ENCODE measurements at places on chromosomes 6 and 20. TPM values are rescaled to one million over a fixed set of nuclear protein-coding genes. Genes with fewer than 3 reads are reported as not detected.

- no peak for DNase-seq
Measured at GRCh38 chr20:52731093-52731492, 241.1 kb upstream of the TSHZ2 start.

GRCh38 chr6:147054871-147055270, 149.3 kb upstream of the STXBP5 start:
- DNase-seq, result no peak

- no peak for DNase-seq
Measured at GRCh38 chr6:156347656-156348055, 429.5 kb upstream of the ARID1B start.

DNA sequence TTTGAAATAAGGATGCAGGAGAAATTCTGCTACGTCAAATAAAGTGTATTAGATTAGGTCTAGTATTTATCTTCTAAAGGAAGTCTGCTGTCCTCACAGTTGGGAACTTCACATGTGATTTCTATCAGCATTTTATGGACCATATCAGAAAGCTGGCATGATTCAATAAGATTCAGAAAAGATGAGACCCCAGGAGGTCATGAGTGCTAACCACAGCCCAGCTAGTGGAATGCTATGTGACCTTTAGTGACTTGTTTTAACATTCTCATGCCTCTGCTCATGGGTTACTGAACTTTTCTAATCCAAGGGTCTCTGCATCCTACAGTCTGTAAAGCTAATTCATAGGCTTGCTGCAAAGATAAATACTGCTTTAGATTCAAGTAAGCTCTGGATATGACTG, 150.1 kb downstream of the GMPR start:
- DNase-seq, result peak; percentile 27

- no peak for DNase-seq
Measured at GRCh38 chr6:11389977-11390376, 147.6 kb upstream of the TMEM170B start.

GRCh38 chr6:43504756-43505593, 5.2 kb downstream of the LRRC73 start:
- DNase-seq, result no peak

DNA sequence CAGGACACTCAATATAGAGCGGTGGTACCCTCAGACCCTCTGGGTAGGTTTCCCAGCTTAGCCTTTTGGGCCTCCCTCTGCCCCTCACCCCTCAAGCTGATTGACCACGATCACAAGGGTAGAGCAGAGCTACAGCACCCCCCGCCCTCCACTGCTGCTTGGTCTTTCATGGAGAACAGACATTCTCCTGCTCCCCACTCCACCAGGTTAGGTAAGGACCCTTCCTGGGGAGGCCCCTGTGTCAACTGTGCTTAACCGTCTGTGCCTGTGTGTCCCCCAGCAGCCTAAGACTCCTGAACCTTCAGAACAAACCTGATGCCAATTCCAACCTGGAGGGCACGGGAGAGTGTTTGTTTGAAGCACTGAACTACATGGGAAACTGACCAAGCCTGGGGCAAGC, 11.8 kb downstream of the MYH7B start:
- no peak for DNase-seq

DNA sequence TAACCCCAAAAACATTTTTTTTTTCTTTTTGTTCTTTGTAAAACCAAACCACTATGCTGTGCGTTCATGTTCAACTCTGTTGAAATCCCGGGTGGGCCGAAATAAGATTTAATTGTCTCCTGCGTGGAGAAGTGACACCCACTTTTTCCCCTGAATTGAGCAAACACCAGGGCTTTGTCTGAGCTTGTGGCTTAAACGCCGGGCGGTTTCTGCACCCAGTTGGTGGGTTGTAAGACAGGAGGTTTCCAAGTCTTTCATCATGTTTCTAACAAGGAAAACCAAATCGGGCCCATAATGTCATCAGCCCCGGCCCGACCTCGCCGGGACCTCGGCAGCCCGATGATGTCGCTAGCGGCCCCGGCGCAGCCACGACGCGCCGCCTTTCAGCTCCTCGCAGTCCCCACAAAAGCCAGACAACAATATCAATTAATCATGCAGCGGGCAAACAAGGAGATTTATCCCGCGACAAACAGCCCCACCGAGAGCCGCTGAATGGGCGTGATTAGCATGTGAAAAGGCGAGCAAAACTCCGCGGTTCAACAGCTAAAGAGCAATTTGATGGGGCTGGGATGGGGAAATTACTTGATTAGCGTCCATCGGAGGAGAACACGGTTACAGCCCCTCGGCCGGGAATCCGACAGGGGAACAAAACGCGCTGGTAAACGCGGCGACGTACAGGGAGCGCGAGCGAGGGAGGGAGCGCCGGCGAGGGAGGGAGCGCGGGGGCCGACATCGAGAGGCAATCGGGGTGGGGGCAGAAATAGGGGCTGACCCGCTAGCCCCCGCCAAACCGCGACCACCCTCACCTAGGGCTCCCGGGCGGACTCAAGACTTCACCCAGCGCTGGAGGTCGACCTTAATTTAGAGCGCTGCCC, 5.3 kb downstream of the LINC00237 start:
- no peak for DNase-seq

DNA sequence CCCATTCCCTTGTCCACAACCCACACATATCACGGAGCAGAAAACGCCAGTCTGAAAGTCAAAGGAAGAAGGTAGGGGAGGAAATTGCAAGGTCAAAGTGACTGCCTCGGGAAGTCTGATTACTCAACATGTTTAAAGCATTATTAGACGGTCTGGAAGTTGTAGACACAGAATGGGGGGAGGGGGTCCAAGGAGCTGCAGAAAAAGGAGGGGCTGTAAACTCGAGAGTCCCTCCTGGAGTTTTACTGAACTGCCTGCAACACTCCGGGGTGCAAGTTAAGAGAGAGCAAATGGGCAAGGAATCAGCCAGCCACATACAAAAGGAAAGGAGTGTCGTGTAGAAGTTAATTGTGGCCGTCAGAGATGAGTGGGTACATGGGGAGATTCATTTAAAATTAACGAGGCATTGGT, 417.7 kb upstream of the JARID2 start:
- DNase-seq, result no peak

DNA sequence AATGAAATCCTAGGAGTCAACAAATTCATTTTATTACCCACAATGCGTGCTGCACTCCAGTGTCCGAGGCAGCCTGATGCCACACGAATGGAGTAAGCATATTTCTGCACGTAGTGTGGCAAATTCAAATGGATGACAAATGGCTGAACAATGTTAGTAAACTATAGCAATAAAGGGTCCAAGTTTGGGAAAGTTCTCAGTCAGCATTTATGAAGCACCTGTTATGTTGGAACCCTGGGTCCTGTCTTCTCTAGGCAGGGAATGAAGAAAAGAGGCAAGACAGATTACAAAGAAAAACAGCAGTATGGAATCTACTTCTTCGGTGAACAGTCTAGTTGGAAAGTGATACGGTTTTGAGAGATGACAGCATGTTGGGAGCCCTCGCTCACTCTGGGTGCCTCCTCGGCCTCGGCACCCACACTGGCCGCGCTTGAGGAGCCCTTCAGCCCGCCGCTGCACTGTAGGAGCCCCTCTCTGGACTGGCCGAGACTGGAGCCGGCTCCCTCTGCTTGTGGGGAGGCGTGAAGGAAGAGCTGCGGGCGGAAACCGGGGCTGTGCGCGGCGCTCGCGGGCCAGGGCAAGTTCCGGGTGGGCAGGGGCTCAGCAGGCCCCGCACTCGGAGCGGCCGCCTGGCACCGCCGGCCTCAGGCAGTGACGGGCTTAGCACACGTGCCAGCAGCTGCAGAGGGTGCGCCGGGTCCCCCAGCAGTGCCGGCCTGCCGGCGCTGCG, 4.8 kb upstream of the RANBP9 start:
- DNase-seq, result no peak

GRCh38 chr6:107638493-107638892, 148.6 kb downstream of the SOBP start:
- no peak for DNase-seq

GRCh38 chr6:87736809-87737540, 34.9 kb upstream of the AKIRIN2 start:
- no peak for DNase-seq

- peak; percentile 87 for DNase-seq
Measured at GRCh38 chr6:24910961-24911725, 24.6 kb downstream of the RIPOR2 start.

DNA sequence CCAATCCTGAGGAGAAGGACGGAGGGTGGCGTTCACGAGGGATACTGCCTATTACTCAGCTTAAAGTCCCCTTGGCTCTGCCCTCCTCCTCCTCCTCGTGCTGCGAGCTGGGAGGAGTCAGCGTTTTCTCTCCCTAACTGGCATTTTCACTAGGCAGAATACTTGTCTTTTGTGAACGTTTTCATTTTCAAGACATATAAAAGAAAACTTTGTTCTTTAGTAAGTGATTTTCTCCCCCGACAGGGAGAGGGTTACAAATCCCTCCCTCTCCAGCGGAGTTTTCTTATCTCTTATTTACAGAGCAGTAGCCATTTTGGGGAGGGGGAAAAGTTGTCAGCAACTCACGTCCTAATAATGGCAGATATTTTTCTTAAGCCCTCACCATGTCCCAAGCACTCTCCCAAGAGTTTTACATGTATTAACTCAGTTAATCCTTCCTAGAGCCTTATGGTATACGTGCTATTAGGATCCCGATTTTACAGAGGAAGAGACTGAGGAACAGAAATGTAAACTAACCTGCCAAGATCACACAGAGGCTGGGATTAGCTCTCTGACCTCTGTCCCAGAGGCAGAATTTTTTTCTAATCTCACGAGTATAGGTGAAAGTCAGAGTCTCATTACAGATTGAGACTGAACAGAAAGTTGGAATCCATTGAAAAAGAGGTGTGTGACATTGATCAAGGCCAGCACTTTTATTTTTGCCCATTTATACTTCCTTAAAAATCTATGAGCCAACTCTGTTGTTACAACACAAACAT, 30.0 kb upstream of the ZNF217 start:
- DNase-seq, result peak; percentile 86

DNA sequence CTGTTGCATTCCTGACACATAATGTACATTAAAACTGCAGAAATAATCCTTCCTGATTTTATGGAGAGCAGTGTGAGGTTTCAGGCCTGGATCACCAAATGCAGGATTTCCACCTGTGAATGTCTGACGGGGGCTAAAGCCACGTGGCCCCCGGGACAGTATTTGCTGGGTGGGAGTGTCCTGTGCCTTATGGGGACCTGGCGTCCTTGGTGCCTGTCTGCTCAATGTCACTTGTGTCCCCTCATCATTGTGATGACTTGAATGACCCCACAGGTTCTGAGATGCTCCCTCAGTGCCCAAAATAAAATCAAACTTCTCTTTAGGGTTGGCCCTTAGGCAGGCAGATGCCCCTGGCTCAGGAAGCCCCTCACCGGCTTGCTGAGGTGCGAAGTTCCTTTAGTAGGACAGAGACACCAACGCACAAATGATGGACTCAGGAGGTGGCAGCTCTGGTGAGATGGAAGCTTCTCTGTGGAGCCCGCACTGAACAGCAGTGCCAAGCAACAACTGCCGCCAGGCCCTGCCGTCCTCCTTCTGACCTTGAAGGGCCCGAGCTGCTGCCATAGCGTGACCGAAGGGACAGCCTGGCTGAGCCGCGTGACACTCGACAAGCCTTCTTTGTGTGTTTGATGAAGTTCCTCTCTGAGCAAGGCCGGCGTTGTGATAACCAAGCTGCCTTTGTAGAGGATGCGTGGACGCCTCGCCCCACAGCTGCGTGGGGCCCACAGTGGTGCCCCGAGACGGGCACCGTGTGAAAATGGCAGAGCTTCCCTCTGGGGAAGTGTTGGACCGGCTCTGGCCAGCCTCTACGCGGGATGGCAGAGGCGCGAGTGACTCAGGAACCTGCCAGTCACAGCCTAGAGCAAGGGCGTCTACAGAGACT, 30.9 kb downstream of the FRMD1 start:
- no peak for DNase-seq

DNA sequence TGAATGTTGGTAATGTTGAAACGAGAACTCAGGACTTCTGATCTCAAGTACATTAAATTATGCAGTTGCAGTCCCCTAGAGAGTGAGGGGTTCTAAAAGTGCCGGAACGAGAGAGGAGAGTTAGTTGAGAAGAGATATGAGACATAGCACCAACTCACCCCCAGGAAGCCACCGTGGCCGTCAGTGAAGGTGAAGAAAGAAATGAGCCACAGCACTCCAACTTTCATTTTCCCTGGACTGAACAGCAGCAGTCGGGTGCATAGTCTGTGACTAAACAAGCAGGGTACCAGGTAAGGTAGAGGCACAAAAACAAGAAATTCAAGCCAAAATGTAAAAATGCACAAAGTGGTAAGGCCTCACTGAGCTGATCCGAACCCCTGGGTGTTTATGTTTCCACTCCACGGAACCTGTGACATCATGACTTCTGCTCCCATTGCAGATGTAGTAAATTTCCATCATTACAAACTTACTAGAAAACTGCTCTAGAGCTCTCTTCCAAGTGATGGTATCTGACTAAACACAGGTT, 13.2 kb downstream of the ADGRF1 start:
- no peak for DNase-seq

- DNase-seq, result peak; percentile 24
Measured at GRCh38 chr6:44580901-44581300, 193.4 kb downstream of the CDC5L start.

DNA sequence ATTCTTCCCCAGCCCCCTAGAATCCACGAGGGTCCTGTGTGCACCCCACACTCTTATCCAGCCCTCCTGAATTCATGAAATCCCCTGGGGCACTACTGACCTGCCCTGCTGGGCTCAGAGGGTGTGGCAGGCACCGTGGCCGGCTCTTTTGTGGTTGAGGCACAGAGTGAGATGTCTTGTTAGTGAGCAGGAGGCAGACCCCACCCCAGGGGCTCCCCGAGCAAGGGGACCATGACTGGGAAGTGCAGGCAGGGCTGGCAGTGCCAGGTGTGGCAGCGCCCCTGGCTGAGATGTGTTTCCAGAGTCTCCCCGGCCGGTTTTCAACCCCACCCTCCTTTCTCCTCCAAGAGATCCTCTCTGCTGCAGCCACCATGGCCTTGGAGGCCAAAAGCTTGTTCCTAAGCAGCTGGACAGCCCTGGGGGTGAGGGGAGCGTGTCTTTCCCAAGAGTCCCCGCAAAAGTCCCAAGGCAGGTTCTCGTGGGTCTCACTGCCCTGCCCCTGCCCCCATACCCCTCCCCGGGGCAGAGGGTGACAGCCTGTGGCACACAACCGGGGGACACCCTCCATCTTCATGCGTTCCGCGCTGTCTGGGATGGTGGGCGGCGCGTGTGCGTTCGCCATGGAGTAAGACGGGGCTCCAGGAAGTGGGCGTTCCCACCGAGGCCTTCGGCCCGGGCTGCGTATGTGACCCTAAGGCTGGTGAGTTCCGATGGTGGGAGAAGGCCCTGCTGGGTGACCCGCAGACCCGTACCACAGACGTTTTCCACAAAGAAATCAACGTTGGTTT, 208.9 kb downstream of the TAF4 start:
- no peak for DNase-seq

DNA sequence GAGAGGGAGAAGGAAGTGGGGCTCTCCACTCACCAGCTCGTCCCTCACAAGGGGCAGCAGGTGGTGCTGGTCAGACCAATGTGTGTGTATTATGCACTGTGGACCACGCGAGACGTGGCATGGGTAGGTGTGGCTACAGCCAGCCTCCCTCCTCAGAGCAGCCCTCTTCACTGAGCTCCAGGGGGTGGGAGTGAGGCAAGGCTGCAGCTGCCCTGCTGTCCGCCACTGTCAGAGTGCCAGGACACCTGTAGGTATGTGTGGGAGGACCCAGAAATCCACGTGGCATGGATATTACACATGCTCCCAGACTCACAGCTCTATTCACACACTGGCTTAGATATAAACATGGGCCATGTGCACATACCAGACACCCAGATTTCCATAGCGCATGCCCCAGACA, 90.3 kb downstream of the VEGFA start:
- no peak for DNase-seq

The GHRH gene
- not detected for total RNA-seq

The MYCT1 gene
- 0.21 TPM for total RNA-seq

The IPCEF1 gene
- total RNA-seq, result not detected

The KCNS1 gene
- not detected for total RNA-seq

The RAB23 gene
- 56.1 TPM for total RNA-seq

Data from myocyte (in vitro differentiated cells).